RPMI7951 (cell line): ENCODE measurements at places on chromosomes 5 and 9. TPM values are rescaled to one million over a fixed set of nuclear protein-coding genes. Genes with fewer than 3 reads are reported as not detected.

NRARP gene
- total RNA-seq, result 0.12 TPM in 1 of 2 replicates, not detected in the other

PKD2L2 gene
- not detected in 2 replicates for total RNA-seq

PCDHGA9 gene
- total RNA-seq, result 0.88 and 1.1 TPM in 2 replicates

IRX2 gene
- total RNA-seq, result 0.12 TPM in 1 of 2 replicates, not detected in the other

FOXI1 gene
- total RNA-seq, result not detected in 2 replicates

MEF2C gene
- 20.8 and 32.1 TPM in 2 replicates for total RNA-seq

ARRDC3 gene
- total RNA-seq, result 56.7 and 64.2 TPM in 2 replicates

NPR3 gene
- 0.60 TPM in 1 of 2 replicates, not detected in the other for total RNA-seq

CCNO gene
- 1.2 and 2.6 TPM in 2 replicates for total RNA-seq

- DNase-seq, result no peak
Observed at GRCh38 chr9:35357116-35357515, 132.8 kb upstream of the RUSC2 start.

- no peak for DNase-seq
Observed at GRCh38 chr9:120436446-120436845, 143.5 kb downstream of the CDK5RAP2 start.

DNA sequence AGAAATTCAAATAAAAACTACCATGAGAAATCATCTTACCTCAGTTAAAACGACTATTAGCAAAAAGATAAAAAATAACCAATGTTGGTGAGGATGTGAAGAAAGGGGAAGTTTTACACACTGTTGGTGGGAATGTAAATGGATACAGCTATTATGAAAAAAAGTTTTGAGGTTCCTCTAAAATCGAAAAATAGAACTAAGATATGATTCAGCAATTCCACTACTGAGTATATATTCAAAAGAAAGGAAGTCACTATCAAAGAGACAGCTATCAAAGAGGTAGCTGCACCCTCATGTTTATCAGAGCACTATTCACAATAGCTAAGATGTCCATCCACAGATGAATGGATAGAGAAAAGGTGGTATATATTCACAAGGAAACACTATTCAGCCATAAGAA is 1888.4 kb downstream of the MAT2B start:
- no peak for DNase-seq

- no peak for DNase-seq
Observed at GRCh38 chr5:54671681-54672080, 154.1 kb downstream of the SNX18 start.

DNA sequence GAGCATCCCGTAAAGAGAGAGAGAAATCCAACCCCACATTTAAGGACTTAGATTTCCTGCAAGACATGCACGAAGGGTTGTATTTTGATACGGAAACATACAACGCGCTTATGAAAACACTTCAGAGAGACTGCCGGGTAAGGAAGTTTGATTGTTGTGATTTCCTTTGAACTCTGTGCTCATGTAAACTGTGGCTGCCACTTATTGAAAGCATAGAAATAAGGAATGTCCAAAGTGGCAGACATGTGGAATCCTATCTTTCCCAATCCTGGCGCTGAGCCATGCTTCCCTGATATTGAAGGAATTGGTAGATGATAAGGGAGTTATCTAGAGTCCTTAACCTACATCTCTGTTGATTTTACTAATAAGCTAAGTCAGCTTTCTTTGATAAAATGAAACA is 119.4 kb downstream of the PRKACG start:
- no peak for DNase-seq

GRCh38 chr9:24293386-24293785 is 252.3 kb downstream of the IZUMO3 start:
- no peak for DNase-seq

DNA sequence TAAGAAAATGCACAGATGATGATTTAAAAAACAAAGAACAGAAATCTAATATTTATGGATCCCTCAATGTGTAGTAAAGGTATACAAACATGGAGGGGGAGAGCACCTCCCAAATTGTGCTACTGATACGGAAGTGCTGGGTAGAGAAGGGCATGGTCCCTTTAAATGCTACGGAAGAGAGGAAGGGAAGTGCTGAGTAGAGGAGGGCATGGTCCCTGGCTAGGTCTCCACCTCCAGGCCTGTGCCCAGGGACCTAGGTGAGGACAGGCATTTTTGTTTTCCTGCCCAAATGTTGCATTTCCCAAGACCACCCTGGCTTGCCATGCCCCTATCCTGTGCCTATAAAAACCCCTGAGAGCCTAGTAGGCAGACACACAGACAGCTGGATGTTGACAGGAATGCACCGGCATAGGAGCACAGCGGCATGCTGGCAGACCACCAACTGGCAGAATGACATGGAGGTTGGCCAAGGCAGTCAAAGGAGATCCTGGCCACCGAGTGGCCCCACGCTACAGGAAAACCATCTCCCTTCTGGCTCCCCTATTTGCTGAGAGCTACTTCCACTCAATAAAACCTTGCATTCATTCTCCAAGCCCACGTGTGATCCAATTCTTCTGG is 62.1 kb upstream of the SPDL1 start:
- DNase-seq, result peak; percentile 57

- DNase-seq, result no peak
Observed at GRCh38 chr5:15719784-15720183, 219.8 kb downstream of the FBXL7 start.

DNA sequence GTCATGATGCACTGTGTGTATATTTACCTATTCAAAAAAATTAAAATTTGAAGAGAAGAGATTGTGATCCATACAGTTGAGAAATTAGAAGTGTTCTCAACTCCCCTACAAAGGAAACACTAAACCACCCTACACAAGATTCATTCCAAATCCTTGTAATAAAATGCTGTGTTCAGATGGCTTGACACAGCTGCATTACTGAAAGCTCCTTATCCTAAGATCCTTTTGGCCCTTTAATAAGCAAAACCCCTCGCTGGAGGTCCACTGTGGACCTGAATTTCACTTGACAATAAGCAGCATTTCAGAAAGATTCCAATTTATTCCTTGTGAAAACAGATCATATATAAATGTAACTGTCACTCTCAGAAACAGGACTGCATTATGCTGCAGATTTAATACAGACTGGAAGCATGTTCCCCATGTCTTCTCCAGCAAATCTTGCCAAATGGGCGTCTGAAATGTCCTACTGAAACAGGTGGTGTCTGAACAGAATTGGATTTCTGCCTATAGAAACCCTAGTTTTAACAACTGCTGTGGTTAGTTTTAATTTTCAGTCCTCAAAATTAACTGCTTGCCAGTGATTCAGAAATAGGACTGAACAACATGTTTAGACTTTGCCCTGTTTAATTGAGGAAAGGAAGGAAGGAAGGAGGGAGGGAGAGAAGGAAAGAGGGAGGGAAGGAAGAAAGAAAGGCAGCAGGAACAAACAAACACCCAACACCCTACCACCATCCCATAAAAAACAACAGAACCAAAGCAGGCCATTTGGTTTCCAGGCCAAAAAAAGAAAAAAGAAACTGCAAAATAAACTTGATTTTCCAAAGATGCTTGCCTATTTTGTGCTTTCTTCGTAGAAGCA is 179.6 kb downstream of the MLLT3 start:
- DNase-seq, result no peak

DNA sequence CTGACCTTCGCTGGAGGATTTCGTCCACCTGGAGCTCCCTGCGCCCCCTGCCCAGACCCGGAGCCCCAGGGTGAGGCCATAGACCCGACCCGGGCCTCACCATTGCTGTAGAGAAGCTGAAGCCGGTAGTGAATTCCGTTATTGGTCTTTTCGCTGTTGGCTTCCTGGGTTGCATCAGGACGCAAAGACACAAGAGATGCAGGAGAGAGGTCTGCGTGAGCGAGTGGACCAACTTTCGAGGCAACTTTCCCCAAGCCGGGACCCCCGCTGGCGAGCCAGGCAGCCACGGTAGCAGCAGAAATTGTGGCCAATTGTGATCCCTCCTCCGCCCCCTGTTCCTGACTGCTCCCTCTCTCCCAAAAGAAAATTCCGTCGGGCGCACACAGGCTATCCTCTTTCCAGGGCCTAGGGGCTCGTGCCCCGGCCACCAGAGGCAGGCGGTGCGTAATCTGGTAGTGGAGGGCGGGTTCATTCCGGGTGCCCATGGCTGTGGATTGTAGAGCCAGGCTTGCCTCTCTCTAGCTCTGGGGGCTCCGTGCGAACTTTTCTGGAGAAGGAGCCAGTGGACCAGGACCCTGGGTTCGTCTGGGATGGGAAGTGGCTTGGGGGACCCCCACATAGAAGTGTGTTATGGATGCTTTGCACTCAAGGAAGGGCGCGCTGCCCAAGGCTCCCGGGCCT is 3.3 kb downstream of the EBF1 start:
- DNase-seq, result no peak

DNA sequence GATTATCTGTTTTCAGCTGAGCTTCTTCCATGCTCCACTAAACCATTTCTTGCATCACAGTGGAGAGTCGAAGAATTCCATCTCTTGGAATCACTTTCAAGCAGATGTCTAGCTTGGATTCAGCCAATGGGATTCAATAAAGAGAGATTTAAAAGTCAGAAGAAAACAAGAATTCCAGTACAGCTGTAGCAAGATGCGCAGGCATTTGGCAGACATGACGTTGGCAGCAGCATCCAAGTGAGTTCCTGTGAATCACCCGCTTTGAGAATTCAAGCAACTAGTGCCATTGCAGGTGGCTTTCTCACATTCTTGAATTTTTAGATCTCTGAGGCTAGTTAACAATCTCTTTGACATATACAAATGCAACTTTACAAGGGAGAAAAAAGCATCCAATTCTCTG is 467.0 kb downstream of the CDH10 start:
- DNase-seq, result no peak

DNA sequence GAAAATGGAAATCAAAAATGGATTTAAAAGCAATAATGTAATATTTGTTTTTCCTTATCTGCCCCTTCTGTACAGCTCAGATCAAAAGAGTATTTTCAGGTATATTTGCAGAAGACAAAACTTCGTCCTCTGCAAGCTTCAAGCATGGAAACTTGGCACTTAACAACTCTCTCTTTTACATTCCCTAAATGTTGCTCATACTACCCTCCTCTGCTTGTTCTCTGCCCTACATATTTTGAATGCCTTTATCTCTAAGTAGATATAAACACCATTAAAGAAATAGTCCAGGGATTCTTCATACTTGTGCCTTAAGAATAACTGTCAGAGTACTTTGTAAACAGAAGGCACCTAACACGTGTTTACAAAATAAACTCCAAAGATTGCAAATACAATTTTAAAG is 19.2 kb upstream of the SMC2 start:
- no peak for DNase-seq

DNA sequence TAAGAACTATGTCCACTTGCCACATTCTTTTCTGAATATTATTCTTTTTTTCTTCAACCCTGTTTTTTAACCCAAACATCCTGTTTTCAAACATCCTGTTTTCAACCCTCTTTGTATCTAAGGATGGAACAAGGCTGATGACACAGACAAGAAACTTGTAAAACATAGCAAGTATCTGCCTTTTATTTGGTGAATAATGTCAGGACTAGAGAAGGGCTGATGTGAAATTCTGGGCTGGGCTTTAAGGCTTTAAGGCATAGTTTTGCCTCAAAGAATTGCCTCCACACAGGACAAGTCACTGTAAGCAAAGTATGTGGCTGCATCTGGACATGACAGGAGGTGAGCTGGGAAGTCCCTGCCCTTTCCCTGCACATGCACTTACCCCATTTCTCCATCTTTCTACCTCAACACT is 42.5 kb upstream of the RIC1 start:
- DNase-seq, result peak; percentile 10

DNA sequence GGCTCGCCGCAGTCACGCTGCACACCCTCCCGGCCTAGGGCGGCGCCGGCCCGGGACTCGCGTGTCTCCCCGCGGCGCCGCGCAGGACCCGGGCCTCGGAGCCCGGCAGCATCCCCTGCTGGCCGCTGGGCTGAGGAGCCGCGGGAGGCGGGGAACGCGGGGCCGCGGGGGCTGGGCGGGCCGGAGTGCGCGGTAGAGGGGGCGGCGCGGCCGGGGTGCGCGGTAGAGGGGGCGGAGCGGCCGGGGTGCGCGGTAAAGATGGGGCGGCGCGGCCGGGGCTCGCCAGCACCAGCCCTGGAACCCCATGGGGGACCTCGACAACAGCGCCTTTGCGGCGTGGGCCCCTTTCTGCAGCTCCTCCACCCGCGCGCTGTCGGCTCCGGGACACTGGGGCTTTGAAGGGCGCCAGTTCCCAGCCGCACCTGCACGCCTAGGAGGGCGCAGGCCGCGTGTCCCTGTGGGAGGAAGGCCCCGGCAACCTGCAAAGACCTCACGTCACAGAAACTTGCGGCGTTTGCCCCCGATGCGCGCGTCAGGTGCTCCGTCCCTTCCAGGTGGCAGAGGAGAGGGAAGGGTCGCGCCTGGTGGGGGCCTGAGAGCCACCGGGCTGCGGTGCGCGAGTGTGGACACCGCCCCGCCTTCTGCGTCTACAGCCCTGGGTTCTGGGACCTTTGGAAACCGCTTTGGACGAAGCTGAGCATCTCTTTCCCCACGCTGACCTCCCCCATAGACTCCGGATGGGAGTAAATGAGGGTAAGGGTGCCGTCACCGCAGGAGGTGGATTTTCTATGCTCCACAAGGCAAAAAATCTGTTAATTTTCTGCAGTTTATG is 49.6 kb downstream of the NSUN2 start:
- DNase-seq, result no peak

GRCh38 chr9:98219364-98219716 is 26.9 kb upstream of the CORO2A start:
- no peak for DNase-seq
